Stimulated activated CD4-positive, alpha-beta T cell treated with anti-CD3 and anti-CD28 coated beads, Interleukin-1b, Interleukin-23, amount 100 ng/mL, for 1 hour (primary cell): ENCODE measurements at places on chromosomes 16 and 17.

DNA sequence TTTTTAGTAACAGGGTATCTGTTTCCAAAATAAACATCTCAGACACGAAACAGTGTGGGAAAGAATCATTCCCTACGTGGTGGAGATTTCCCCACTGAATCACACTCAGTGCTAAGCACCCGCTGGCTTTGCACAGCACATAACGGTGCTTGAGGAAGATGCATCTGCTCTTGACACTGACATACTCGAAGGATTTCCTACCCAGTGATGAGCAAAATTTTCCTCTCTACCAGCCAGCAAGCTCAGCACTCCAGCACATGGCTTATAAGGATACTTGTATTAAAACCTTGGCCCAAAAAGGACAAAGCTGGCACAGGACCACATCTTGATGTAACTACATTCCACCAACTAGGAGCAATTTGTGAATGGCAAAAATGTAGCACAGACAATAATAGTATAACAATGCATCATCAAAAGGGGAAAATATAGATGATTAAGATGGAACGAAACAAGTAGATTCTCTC lies 59.0 kb downstream of the ANKFY1 start:
- DNase-seq, result no peak

DNA sequence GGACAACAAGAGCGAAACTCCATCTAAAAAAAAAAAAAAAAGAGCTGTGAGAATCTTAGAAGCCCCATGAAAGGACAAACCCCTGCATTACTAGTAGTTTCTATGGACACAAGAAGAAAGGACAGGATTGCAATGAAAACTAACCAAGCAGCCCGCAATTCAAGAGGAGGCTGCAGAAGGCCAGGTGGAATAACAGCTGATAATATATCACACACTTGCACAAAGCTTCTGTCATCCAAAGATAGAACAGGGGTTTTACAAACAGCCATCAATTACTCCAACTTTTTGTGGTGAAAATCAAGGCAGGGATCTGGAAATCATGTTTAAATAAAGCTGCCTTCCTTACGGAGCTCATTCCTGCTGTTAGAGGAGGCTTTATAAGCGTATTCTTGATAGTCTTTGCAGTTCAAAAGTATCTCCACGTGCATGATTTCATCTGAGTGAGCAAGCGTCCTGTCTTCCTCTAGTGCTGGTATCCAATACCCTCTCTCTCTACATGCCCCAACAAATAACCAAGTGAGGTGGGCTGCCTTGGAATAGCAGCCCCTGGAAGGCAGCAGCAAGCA lies 23.1 kb upstream of the TMEM94 start:
- DNase-seq, result no peak

DNA sequence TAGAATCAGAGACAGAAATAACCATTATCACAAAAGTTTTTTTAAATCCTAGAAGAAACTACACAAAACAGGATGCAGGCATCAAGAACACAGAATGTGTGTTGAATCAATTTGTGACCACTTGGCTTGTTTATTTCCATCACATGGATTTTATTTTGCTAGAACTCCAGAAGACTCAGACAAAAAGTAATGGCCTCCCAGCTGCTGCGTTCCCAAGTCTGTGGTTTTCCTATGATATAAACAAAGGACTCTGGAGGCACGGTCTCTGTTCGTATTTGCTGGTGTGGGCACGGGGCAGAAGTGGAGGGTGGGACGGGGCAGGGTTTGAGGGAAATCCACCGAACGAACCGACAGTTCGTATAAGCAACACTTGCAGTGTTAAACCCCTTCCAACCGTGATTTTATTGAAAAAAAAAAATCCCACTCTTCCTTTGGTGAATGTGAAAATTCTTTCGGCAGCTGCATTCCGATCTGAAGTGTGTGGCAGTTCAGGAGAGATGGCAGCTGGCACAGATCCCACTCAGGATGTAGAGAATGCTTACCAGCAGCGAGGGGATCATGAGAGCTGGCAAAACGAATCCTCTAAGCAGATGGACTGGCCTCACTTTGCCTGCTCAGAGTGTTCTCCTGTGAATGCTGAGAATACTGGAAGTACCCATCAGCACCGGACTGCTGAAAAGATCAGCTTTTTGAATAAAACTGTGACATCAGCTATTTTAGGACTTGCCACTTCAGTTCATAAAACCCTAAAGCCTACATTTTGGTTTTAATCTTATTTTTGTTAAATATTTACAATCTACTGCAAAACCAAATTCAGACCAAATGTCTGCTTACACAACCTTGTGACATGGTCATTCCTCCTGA lies 165.2 kb downstream of the VPS53 start:
- no peak for DNase-seq

GRCh38 chr16:68475071-68475470 lies 26.8 kb upstream of the SMPD3 start:
- DNase-seq, result no peak

- no peak for DNase-seq
These were observed 147.2 kb downstream of the UTP18 start for GRCh38 chr17:51407576-51407975.

- DNase-seq, result no peak
These were observed 5.5 kb upstream of the PHF12 start for GRCh38 chr17:28956861-28957260.

DNA sequence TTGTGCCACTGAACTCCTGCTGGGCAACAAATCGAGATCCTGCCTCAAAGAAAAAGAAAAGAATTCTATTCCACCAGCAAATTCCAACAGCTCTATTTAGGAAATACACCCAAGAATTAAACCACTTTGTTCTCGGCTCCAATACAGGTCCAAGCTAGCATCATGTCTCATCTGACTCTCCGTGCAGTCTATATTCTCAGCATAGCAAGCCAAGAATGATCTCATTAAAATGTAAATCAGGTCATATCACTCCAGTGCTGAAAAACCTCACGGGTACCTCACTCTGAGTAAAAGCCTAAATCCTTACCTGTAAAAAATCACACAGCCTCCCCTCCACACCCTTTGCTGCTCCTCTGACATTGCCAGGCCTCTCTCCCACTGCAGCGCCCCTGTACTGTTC lies 23.9 kb downstream of the UBE2G1 start:
- DNase-seq, result no peak

GRCh38 chr17:73096211-73096610 lies 3.7 kb upstream of the SLC39A11 start:
- DNase-seq, result no peak

DNA sequence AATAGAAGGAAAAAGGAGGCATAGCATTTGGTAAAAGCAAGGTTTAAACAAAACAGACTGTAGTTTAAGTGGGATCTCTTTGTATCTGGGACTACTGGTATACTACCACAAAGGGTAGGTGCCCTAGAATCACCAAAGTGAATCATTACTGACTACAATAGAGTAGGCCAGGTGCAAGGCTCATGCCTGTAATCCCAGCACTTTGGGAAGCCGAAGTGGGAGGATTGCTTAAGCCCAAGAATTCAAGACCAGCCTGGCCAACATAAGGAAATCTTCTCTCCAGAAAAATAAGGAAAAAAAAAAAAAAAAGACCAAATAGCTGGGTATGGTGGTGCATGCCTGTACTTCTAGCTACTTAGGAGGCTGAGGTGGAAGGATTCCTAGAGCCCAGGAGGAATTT lies 60.8 kb upstream of the CORO6 start:
- no peak for DNase-seq

- DNase-seq, result no peak
These were observed 3.6 kb downstream of the RHBDF2 start for GRCh38 chr17:76497699-76497978.

GRCh38 chr17:42880776-42881310 lies 19.8 kb upstream of the G6PC1 start:
- no peak for DNase-seq

DNA sequence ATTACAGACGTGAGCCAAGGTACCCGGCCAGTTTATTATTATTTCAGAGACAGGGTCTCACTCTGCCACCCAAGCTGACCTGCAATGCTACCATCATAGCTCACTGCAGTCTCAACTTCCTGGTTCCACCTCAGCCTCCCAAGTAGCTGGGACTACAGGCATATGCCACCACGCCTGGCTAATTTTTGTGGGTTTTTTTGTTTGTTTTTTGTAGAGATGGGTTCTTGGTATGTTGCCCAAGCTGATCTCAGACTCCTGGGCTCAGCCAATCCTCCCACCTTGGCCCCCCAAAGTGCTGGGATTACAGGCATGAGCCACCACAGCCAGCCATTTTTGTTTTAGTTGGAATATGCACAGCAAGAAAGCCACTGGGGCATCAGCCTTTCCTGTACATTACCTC lies 115.7 kb downstream of the MRM1 start:
- no peak for DNase-seq

DNA sequence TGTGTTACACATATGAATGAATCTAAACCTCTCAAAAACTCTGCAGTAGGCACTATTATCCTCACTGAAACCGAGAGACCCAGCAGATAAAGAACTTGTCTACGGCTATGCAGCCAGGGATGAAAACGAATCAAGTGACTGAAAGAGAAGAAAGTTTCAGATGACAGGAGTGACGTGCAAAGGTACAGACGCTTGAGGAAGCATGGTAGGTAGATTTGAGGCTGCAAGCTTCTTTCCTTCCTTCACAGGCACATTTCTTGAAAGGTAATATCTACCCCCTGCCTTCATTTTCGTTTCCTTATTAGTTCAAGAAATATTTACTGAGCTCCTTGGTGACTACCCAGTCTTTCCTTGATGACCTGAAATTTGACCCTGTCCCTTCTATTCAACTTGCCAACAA lies 211.5 kb upstream of the AXIN2 start:
- DNase-seq, result no peak

- no peak for DNase-seq
These were observed 7.4 kb downstream of the GLIS2 start for GRCh38 chr16:4323071-4323844.

GRCh38 chr16:2895813-2896212 lies 12.8 kb downstream of the FLYWCH2 start:
- no peak for DNase-seq

GRCh38 chr17:4980644-4981216 lies 6.7 kb downstream of the CAMTA2 start:
- DNase-seq, result no peak

DNA sequence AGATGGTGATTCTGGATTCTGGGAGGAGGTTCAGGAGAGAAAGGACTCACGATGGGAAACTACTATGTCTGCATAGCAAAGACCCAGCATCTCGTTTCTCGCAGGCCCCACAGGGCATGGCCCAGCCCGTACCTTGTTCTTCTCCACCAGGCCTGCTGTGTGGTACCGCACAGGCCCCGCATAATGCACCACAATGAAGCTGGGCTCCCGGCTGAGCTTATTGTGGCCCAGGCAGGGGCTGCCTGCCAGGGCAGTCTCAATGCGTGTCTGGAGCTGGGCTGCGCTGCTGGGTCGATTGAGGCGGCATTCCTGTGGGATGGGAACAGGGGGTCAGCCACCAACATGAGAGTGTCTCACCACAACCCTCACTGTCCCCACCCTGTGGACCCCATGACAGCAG lies 20.4 kb downstream of the ZNHIT3 start:
- no peak for DNase-seq

GRCh38 chr16:61237884-61238485 lies 798.3 kb downstream of the CDH8 start:
- no peak for DNase-seq

GRCh38 chr17:68238164-68238870 lies 9.5 kb upstream of the AMZ2 start:
- DNase-seq, result no peak

DNA sequence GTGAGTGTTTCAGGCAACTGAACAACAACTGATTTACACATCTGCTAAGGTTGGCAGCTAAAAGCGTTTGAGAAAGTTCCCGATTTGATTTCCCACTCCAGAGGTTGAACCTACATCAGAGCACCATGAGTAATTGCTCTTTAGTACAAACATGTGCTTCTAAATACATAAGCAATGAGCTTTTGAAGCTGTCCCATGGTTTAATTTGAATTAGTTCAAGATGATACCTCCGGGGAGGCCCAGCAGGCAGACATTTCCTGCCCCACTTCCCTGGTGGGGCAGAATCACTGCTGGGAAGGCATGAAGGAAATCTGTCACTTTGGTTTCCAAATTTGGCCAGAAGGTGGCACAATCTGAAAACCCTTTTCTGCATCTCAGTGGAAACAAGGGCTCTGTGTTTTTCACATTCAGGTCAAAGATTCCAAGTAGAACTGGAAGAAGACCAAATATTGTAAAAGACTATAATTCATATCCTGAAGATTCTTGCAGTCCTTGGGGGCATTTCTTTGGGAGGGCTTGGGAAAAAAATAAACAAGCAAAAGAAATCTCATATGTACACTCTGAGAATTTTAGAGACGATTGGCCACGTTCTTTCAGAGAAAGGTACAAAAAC lies 176.2 kb upstream of the FAM20A start:
- no peak for DNase-seq

DNA sequence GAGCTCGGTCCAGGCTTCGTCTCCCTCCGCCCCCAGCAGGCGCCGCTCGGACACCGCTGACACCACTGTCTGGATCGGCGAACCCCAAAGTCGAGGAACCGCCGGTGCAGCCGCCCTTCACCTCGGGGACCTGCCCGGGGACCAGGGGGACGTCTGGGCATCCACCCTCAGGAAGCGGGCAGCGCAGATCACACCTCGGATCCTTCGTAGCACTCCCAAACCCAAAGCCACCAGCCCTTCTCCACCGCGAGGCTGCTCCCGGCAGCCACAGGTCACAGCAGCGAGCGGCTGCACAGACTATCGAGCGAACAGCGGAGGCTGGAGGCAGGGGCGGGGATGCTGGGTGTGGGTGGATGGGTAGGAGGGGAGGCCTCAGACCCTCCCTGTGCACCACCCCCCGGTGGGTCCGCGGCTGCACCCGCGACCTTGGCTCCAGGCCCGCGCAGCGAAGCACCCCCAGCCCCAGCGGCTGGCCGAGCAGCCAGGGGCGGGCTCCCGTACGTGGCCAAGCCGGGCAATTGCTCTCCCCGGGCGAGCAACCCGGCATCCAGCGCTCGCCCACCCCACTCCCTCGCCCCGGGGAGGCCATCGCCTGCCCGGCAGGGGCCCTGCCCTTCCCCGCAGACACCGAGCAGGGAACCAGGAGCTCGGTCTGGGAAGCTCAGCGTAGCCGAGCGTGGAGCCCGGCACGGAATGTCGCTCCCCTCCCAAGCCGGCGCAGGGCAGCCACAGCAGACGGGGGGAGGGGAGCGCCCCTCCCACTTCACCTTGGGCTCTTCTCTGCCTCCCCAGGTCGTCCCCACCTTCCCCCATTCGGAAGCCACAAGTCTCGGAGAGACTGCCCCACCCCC lies 1.0 kb downstream of the SDK2 start:
- no peak for DNase-seq

DNA sequence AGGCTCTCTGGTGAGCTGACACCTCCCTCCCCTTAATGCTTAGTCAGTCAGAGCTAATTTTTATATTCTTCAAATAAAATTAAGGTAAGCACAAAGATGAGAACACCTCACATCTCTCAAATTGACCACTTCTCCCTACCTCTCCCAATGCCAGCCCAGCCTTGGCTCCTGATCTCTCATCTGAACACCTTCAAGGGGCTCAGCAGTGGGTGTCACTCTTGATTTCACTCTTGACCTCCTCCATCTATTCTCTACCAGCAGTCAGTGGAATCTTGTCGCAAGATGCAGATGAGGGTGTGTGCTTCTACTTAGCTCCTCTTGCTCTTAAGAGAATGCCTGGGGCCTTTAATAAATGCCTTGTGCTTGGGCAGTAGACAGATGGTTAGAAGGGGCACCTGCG lies 309.0 kb upstream of the IRX3 start:
- DNase-seq, result no peak
